SK-N-SH treated with all-trans-retinoic acid at 6 μM for 48 hours (cell line): ENCODE measurements at places on chromosomes 13 and 19.

GRCh38 chr19:32837531-32837930 is 32.0 kb downstream of the SLC7A9 start:
- no peak for ATAC-seq

- ATAC-seq: no peak
Measured at GRCh38 chr13:39362652-39363381, 240.2 kb downstream of the LHFPL6 start.

GRCh38 chr19:19445911-19446361 is 40.5 kb downstream of the GATAD2A start:
- no peak for ATAC-seq

DNA sequence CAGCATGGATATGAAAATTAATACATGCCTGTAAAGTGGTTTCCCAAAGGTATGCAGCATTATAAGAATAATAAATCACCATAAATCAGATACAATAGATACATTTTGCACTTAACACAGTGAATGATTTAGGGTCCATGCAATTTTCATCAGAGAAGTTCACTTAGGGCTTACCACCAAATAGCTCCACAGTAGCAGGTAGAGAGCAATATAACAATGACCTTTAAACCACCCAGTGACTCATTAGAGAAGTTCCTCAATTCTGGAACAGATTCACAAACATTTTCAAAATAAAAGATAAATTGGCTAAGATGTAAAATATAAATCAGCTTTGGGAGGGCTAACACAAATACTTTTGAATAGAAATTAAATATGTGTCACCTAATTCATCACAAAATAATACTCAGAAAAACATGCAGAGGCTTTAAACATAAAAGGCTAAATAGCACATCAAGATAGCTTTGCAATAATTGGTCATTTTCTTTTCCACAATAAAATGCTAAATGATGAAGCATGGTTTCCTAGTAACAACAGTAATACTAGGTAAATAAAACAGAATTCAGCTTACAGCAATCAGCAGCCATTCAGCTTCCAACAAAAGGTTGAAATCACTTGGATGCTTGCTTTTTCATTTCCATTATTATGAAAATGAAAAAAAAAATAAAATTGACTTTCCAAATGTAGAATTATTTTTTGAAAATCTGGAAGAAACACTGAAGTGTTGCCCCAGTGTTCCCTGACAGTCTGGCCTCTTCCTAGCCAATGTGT is 84.3 kb upstream of the NBEA start:
- no peak for ATAC-seq

- no peak for ATAC-seq
Measured at GRCh38 chr19:15532779-15533521, 24.6 kb downstream of the CYP4F22 start.

- no peak for ATAC-seq
Measured at GRCh38 chr19:12687496-12688196, at the start of gene GNG14. Gene GNG14 (plus strand): TSS chr19:12687998. CDS start chr19:12688049, 51 bp downstream.

- no peak for ATAC-seq
Measured at GRCh38 chr13:54676526-54677113, 1648.0 kb downstream of the OLFM4 start.
